ENCODE measurements at places on chromosomes 7 and 10.

DNA sequence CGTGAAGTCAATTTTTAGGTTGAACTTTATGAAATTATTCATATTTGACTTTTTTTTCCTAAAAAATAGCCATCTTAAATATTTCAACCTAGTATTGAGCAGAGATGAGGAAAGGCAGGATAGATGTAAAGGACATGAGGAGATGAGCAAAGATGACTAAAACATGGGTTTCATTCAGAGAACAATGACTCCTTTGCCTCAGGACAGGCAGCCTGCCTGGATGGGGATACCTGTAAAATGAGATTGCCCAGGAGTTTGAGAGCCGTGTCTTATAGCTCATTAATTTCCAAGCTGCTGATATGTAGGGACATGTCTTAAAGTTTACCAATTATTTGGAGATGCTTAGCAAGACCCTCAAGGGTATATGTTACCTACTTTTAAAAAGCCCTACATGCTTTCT is 243.8 kb upstream of the MDFIC start:
- DNase-seq = no peak

DNA sequence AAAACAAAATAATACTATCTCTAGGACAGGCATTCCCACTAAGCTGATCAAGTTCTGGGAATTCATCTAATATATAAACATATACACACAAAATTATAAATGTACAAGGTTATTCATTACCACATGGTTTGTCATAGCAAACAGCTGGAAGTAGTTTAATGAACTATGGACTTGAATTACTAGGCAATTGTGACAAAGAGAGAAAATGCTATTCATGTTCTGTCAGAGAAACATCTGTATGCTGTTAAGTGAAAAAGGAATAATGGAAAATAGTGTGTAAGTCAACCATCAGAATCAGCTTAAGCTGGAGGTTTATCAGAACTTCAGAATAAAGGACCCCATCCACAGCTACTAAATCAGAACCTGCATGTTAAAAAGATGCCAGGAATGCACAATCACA is 2.8 kb downstream of the ZNF248 start:
- no peak for DNase-seq

- no peak for DNase-seq
These were observed 68.5 kb downstream of the EPDR1 start for GRCh38 chr7:37988721-37989650.

DNA sequence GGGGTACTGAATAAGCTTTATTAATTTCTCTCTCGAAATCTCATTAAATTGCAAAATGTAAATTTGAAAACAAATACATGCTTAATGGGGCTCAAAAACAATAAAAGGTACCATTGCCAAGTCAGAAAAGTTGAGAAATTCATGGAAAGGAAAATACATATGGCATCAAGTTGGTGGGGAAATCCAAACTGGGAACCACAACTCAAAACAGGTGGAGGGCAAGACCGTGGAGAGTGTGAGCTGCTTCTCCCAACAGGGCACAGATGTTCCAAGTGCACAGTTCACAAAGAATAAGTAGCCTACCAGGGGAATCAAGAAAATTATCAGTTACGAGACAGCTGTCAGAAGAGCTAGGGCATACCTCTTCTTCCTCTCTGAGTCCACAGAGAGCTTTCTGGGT is 26.6 kb downstream of the MKX start:
- DNase-seq = no peak

GRCh38 chr7:4267341-4268039 is 414.6 kb upstream of the FOXK1 start:
- no peak for DNase-seq

- no peak for DNase-seq
These were observed 292.4 kb upstream of the NPSR1 start for GRCh38 chr7:34365611-34366010.

GRCh38 chr10:59434463-59435321 is 72.3 kb upstream of the FAM13C start:
- no peak for DNase-seq

- no peak for DNase-seq
These were observed 72.6 kb downstream of the FOXP2 start for GRCh38 chr7:114487174-114487573.

DNA sequence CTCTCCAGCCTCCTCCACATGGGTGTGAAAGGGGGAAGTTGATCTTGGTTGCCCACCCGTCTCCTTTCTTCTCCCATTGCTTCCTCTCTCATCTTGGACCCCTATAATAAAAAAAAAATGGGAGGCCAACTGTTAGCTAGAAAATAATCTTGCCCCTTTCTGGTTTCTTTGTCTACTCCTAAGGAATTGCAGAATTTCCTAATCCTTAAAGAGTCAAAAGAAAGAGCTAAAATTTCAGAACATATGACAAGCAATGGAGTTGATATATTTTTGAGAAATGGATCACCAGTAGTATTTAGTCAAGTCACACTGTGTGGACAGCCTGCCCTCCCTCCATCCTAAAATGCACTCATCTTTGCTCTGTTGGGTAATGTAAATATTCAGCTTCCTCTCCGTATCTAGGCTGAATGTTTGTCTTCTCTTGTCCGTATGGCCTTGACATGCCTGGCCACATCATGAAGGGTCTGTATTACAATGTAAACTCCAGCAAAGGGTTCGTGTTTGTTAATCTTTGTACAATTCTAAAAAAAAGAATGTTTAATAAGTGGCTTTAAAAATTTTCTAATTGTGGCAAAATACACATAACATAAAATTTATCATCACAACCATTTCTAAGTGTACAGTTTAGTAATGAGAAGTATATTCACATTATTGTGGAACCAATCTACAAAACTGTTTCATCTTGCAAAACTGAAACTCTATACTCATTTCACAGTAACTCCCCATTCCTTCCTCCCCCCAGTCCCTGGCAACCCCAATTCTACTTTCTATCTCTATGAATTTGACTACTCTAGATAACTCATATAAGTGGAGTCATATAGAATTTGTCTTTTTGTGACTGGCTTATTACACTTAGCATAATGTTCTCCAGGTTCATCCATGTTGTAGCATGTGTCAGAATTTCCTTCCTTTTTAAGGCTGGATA is 71.5 kb downstream of the ZNF92 start:
- no peak for DNase-seq

- no peak for DNase-seq
These were observed 244.2 kb upstream of the YAE1 start for GRCh38 chr7:39321909-39322498.

GRCh38 chr10:118594392-118595063 is 920 bp downstream of the PRLHR start:
- no peak for DNase-seq

GRCh38 chr10:120400601-120401000 is 56.4 kb upstream of the PLPP4 start:
- no peak for DNase-seq

DNA sequence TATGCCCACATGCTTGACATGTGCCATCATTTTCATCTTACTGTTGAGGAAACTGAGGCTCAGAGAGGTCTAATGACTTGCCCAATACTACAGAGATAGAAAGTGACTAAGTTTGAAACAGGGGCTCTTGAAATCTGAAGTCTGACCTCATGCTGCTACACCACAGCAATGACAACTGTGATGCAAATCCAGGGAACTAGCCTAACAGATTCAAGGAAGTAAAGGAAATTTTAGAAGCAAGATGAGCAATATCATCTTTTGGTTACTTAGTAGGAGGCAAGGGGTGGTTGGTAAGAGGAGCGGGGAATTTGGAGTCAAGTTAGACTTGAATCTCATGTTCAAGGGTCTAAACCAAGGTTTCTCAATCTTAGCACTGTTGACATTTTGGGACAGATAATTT is 26.3 kb upstream of the OSBPL3 start:
- DNase-seq = no peak

- no peak for DNase-seq
These were observed 52.3 kb upstream of the CYP2C18 start for GRCh38 chr10:94631077-94631875.
